ENCODE measurements at places on chromosomes 1 and 21. TPM values are rescaled to one million over a fixed set of nuclear protein-coding genes. Genes with fewer than 3 reads are reported as not detected.

KRTAP20-3 gene
- total RNA-seq = not detected

SAMD11 gene
- total RNA-seq = 6.0 TPM

NR5A2 gene
- total RNA-seq = 8.1 TPM

DNA sequence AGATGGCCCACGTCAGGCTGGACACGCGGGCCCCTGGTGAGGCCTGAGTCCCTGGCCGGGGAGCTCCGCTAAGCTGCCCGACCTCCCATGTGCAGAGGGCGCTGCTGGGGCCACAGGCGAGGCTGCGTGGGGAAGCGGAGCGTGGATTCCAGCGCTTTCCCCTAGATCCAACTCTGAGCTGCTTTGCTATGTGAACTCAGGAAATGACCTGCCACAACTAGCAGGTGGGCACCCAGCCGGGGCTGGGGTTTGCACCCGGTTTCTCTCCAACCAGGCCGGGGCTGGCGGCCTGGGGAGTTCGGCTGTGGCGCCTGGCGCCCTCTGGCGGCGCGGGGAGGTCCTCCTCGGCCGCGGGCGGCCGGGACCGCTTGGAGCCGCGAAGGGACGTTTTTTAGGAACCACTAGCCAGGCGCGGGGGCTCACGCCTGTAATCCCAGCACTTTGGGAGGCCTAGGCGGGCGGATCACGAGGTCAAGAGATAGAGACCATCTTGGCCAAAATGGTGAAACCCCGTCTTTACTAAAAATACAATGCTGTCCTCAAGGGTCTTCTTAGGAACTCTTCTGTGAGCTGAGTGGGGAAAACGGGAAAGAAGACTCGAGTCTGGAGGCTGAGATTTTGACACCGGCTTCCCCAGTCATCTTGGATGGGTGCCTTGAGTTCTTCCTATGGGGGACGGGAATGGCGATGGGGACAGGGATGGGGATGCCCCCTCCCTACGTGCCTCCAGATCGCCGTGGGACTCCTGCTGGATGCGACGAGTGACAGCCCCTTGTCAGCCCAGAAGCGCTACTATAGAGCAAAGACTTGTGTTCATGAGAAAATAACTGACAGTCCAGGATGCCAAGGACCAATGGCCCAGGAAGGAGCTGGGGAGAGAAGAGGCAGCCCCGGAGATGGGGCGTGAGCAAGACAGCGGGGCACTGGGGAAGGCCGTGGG is 12.6 kb downstream of the PYCR2 start:
- peak; percentile 88 for DNase-seq

DNA sequence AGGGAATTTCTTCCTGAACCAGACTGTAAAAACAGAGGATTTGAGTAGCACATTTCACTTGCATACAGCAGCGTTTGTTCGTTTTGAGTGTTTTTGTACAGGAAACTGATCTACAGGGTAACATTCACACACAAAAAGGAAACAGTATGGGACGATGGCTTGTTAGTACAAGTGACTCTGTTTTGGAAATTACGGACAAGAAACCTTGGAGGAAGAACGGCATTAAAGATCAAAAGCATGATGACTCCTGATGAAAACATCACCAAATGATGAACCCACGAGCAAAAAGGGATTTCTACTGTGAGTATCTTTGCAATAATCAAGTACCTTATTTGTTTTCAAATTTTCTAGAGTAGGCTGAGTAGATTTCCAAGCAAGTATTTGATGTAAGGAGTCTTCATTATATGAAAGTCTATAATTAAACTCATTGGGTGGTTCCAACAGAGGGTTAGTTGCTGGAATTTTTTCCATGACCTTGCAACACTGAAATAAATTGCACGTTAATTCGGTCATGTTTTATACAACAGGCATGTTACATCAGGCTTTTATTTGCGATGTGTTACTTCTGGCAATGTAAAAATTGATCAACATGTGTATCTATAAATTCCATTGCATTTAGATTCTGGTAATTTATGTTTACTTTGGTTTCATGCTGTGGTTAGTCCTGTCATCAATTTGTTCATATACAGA is 76.7 kb upstream of the KCNK2 start:
- no peak for DNase-seq

DNA sequence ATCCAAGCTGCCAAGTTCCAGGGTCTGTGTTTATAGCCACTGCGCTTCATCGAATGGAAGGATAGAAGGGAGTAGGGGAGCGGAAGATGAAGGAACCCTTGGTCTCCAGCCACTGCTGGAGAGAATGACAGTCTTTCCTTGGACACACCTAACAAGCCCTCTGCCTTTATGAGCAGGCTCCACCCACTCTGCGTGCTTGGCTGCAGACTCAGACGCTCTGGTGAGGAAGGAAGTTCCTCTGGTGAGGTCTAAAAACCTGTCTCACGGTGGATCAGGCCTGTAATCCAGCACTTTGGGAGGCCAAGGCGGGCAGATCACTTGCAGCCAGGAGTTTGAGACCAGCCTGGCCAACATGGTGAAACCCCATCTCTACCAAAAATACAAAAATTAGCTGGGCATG is 55.4 kb downstream of the MATN1 start:
- peak; percentile 18 for DNase-seq

ADGRL2 gene
- 104 TPM for total RNA-seq

GRCh38 chr1:39680751-39681150 is 8.8 kb upstream of the NT5C1A start:
- no peak for DNase-seq

GJA5 gene
- 62.2 TPM for total RNA-seq

GRCh38 chr1:14724678-14725077 is 126.2 kb downstream of the KAZN start:
- no peak for DNase-seq

GRCh38 chr1:96388421-96389310 is 332.9 kb upstream of the PTBP2 start:
- no peak for DNase-seq

GRCh38 chr1:52569449-52570210 is 16.7 kb upstream of the TUT4 start:
- DNase-seq = no peak

DNA sequence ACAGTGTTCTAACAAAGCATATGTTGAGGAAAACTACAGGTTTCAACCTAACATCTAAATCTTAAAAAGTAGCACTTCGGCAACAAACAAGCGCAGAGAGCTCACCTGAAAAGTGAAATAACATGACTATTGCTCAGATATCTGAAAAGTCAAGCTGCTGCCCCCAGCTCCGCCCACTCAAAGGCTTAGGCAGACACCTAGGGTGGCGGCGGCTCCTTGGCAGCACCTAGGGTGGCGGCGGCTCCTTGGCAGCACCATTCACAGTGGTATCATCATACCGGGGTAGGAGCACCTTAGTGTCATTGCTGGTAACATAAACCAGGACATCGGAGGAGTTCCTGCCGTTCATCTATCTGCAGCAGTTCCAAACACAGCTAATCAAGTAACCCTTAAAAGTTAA is 4.2 kb upstream of the S100A12 start:
- DNase-seq = no peak

LAD1 gene
- 42.6 TPM for total RNA-seq

LHX8 gene
- not detected for total RNA-seq

DNA sequence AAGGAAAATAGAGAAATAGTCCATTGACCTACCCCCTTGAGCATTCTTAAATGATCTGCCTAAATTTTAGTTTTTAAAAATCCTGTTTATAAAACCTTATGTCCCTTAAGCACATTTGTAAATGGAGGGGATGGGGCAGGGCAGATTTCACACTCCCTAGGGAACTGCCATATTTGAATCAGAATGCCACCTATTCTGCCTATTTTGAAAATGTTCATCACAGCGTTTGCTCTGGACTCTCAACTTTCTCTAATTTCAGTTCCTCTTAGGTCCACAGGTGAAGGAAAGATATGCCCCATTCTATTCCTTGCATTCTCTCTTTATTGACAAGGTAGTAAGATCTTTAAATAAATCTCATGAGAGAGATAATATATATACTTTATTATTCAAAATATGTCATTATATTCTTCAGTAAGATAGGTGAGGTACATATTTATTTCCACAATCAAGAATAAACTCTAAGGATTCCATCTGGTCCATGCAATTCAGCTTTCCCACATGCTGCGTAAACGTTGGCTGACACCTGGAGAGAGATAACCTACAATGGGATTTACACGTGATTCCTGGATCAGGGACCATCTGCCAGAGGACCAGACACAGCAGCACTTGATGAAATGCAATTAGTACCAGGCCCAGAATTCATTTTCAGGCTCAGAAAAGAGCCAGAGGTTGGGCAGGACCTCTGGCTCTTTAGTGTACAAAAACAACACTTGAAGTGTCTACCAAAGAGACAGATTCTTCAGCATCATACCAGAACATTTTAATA is 1.2 kb upstream of the LPGAT1 start:
- DNase-seq = no peak

GRCh38 chr1:100077531-100077930 is 55.2 kb downstream of the SASS6 start:
- no peak for DNase-seq

GRCh38 chr1:8520483-8520966 is 202.6 kb downstream of the SLC45A1 start:
- DNase-seq = no peak

GRCh38 chr1:8510041-8510823 is 192.3 kb downstream of the SLC45A1 start:
- DNase-seq = no peak

DNA sequence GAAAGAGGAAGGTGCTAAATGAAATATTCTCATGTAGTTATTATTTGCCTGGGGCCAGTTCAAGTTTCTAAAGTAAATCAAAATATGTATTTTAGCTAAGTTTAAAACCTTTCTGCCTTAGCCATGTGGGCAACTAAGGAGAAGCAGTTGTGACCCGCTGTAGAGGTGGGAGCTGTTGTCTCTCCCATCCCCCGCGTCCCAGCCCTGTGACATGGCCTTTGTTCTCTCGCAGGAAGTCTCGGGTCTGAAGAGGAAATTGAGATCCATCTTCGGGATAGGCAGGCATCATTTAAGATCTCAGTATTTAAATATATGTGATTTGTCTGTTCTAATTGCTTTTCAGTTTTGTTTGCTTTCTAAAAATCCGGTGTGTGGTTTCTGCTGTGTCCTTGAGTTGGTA is 121.5 kb downstream of the CAMTA1 start:
- DNase-seq = no peak

ATP13A2 gene
- total RNA-seq = 42.1 TPM

BEST4 gene
- total RNA-seq = not detected

DNA sequence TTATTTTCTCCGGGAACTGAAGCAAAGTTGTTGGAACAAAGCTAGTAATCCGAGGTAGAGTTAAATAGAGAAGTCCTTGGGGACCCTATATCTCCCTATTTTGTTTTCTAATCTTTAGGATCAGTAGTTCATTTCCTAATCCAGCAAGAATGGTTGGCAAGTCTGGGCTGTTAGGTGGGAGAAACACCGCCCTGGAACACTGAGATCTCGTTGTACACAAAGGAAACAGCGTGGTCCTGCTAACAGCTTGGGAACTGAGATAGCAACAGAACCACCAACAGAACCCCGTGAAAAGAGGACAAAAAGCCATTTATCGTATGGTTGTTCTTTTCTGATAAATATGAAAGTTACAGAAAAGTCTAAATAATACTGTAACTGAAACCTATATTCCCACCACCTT is 121.9 kb upstream of the CDC42BPA start:
- no peak for DNase-seq

GRCh38 chr1:65164633-65165032 is 16.6 kb downstream of the AK4 start:
- no peak for DNase-seq

LCE1B gene
- not detected for total RNA-seq

ADCY10 gene
- total RNA-seq = 0.29 TPM

GRCh38 chr1:172163498-172164215 is 256.8 kb upstream of the C1orf105 start:
- no peak for DNase-seq

GRCh38 chr21:23522751-23523150 is 2084.5 kb downstream of the MRPL39 start:
- no peak for DNase-seq

DNA sequence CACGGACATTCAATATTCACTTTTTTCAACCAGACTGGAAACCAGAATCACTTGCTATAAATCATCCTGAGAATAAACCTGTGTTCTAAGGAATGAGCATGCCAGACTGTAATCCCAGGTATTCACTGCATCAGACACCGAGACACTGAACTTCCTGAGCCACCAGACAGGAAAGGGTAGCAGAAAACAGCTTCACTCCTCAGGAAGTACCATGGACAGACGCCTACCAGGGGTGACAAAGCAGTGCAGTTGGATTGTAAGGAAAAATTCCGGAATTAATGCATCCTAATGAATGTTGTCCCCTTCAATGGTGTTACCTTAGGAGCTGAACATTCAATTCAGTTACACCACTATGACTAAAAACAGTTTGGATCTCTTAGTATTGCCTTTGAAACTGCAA is 156.1 kb downstream of the PIGK start:
- DNase-seq = no peak

- no peak for DNase-seq
These were observed 1.4 kb downstream of the MACF1 start for GRCh38 chr1:39205781-39206464.

MROH7 gene
- total RNA-seq = 3.6 TPM

CXADR gene
- total RNA-seq = 29.0 TPM

DNA sequence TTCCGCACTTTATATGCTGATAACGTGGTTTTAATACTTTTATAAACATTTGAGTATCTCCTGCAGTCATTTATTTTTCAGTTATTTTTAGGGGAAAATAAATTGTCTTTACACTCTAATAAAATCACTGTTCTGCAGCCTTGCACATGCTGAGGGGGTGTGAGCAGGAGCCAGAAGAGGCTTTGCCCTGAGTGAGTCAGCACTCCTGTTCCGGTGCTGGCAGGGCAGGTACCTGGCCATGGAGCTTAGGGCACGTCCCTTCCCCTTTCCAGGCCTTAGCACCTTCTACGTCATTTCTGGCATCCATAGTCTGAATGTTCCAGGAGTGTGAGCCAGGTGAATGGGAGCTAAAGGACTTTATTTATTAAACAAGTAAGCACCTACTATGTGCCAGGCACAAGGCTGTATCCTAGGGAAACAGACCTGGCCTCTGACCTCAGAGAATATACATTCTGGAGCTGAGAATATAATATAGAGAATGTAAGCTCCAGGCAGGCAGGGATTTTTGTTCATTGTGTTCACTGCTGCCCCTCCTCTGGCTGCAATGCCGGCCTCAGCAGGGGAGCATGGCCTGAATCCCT is 402.9 kb downstream of the PTPRU start:
- DNase-seq = no peak

GRCh38 chr1:97721221-97721620 is 199.6 kb downstream of the DPYD start:
- no peak for DNase-seq

PRDX1 gene
- total RNA-seq = 401 TPM

DNA sequence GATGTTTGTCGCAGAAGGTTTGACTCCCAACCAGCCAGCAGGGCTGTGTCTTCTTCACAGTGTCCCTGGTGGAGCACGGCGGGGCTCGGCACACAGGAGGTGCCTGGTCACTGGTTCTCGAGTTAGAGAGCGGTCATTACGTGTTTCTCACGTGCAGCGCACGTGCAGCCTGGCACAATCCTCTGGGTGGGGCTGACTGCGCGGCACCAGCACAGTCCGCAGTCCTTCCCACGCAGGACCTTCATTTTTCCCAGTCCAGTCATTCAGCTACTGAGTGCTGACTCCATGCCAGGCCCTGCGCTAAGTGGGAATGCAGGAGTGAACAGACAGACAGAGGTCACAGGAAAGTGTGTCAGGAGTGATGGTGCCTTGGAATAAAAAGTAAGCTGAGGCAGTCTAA is 46.2 kb upstream of the GPR153 start:
- DNase-seq = no peak

- DNase-seq = peak; percentile 80
These were observed 55.8 kb downstream of the YARS1 start for GRCh38 chr1:32761253-32761877.

UBL4B gene
- not detected for total RNA-seq

GRCh38 chr1:232624546-232625281 is 5.2 kb downstream of the SIPA1L2 start:
- DNase-seq = no peak

ACTN2 gene
- 2.8 TPM for total RNA-seq

All from upper lobe of right lung (tissue), 1 donor.